Mesenteric fat pad (tissue), 1 donor: ENCODE measurements at places on chromosomes 5 and 9. TPM values are rescaled to one million over a fixed set of nuclear protein-coding genes. Genes with fewer than 3 reads are reported as not detected.

POU5F2 gene
- 1.9 TPM for total RNA-seq

ARRDC3 gene
- 59.9 TPM for total RNA-seq

DNA sequence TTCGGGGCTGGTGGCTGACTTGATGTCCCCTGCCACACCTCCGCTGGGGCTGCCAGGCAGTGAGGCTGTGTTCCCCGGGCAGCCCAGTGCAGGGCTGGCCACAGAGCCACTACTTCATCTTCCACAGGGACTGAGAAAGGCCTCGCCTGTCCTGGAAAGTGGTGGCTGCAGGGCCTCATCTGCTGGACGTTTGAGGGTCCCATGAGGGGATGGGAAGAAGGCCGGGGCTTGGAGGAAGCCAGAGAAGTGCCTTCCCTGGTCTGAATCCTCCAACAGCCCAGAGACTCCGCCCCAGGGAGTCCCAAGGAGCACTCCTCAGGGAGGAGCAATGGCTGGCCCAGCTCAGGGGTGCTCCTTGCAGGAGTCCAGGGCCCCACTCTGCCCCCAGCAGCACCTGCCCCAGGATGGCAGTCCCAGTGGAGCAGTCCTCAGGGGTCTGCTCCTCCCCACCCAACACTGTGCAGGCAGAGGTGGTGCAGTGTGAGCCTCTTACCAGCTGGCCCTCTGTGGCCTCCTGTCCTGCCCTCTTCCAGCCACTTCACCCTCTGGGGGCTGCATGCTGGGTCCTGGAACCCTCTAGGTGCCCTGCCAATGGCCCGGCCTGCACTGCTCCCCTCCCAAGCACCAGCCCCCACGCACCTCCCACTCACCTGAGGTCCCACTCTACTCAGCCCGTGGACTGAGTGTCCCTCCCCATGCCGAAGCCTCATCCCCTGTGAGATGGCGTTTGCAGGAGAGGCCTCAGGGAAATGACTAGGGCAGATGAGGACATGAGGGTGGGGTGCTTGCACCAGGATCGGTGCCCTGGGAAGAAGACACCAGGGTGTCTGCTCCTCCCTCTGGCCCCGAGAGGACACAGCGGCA is 47.3 kb upstream of the COL5A1 start:
- DNase-seq, result peak; percentile 78

UAP1L1 gene
- total RNA-seq, result 28.1 TPM

- DNase-seq, result no peak
These were observed 6.2 kb upstream of the CEP120 start for GRCh38 chr5:123429221-123429954.

- no peak for DNase-seq
These were observed 139.1 kb upstream of the OTULINL start for GRCh38 chr5:14442536-14442935.

DNA sequence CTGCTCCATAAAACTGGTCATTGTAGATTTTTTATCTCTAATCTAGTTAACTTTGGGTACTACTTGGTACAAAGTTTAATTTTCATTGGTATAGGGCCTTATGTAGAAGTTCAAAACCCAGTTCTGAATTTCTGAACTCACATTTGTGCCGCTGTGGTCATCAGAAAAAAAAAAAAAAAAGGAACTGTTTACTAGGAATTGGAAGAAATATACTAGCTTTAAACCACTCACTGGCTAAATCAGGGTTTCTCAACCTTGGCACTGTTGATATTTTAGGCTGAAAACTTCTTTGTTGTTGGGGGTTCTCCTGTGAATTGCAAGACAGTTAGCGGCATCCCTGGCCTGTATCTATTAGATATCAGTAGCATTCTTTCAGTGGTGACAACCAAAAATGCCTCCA is 4.1 kb upstream of the ZFYVE16 start:
- DNase-seq, result no peak
